Stimulated activated CD4-positive, alpha-beta T cell treated with anti-CD3 and anti-CD28 coated beads, Interleukin-1b, Interleukin-23, amount 100 ng/mL, for 1 hour (primary cell): ENCODE measurements at places on chromosomes 16 and 17.

DNA sequence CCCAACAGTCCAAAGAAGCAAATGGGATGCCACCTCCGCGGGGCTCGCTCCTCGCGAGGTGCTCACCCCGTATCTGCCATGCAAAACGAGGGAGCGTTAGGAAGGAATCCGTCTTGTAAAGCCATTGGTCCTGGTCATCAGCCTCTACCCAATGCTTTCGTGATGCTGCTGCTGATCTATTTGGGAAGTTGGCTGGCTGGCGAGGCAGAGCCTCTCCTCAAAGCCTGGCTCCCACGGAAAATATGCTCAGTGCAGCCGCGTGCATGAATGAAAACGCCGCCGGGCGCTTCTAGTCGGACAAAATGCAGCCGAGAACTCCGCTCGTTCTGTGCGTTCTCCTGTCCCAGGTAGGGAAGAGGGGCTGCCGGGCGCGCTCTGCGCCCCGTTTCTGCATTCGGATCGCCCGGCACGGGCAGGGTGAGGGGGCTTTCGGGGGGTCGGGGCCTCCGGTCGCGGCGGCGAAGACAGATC lies at the start of gene CDH13:
CDH13 (plus strand) TSS at position 179 of the 471 bp plus-strand sequence.
- no peak for DNase-seq

- DNase-seq, result no peak
Observed at GRCh38 chr17:36578671-36579070, 13.0 kb upstream of the DHRS11 start.

- no peak for DNase-seq
Observed at GRCh38 chr16:56258508-56259424, 67.5 kb downstream of the GNAO1 start.

DNA sequence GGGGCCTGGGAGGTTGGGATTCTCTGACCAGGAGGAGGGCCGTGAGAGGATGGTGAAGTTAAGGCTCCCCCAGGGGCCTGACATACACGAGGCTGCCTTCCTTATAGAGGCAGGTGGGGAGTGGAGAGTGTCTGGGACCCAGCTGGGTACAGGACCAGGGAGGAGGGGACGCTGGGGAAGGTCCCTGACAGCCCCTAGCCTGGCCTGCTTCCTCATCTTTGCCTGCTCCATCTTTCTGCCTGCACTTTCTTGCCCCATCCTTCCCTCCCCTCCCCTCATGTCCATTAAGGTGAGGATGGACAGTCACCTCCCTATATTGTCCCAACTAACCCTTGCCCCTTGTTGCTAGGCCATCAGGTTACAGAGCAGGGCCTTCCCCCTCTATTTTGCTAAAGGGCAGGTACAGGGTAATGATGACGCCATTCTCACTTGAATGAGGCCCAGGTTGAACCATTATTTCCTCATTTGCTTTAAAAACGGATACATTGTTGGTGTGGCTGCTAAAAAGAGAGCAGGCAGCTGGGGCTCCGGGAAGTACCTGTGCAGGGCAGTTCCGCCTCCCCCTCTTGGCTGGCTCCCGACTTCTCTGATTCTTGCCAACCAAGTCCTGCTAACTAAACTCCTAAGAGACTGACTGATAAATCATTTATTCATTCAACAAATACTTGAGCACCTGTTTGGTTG lies 1.3 kb downstream of the C17orf99 start:
- no peak for DNase-seq
